MM.1S (cell line): ENCODE measurements at places on chromosomes 4 and X.

GRCh38 chr4:157803421-157803820, 369.4 kb downstream of the GASK1B start:
- no peak for DNase-seq

DNA sequence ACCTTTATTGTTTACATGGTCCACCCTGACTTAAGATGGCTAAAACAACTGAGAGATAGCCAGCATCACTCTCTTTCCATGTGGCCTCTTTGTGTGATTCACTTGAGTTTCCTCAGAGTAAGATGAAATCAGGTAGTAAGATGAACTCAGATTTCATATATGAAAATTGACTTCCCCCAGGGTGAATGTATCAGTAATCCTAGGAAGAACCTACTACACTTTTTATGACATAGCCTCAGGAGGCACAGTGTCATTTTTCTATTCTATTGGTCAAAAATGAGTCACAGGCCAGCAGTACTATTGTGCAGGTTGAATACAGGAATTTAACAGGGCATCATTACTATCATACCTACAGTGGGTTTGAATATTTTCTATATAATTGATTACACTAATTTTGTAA, 14.6 kb upstream of the SULT1E1 start:
- DNase-seq: no peak

- DNase-seq: no peak
These were observed 70.5 kb downstream of the HADH start for GRCh38 chr4:108060164-108060563.

GRCh38 chrX:70635227-70635626, 190.6 kb downstream of the DLG3 start:
- DNase-seq: no peak

DNA sequence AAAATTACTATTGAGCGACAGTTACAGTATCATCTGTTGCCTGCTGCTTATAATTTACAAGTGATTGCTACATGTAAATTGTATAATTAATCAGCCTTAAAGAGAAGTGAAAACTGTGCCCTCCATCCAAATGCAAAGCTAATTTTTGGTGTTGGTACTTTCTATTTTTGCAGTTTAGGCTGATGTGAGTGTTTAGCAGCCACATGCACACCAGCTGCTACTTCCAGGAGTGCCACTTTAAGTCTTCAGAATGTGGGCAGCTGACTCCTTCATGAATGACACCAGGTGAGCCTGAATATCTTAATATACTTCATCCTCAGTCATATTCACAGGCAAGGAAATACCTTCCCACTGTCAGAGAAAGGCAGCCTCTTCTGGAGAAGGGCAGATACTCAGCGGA, 149.8 kb upstream of the RASGEF1B start:
- DNase-seq: peak; percentile 66

DNA sequence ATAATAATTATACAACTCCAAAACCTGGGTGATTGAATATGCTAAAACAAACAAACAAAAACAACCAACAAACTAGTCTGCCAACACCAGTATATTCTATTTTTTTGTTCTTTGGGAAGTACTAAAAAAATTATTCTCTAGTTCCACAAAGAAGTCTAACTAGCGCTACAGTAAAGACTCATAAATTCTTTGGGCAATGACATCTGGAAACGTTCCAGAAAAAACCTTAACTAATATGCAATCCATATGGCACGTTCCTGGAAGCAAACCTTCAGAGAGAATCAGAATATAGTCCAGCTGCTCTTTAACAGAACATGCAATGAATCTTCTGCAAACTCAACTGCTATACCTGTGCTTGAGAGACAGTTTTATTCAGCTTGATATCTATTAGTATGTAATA, 500.1 kb downstream of the TRAM1L1 start:
- DNase-seq: no peak

DNA sequence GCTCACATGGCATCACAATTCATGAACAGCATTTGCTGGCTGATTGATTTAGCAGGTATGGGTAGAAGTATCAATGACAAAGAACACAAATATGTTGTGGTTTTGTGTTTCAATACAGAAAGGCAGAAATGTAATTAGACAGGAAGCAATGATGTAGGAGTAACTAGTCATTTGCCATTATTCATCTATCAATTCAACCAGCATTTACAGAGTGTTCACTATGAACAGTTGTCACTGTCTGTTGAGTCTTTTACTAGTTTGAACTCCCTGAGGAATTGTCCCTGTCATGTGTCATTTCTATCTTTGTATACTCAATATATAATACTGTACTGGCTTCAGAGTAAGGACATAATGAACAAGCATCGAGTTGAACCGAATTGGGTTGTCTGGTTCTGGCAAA, 51.5 kb upstream of the ARHGAP24 start:
- no peak for DNase-seq

- DNase-seq: no peak
These were observed 35.6 kb downstream of the COMMD8 start for GRCh38 chr4:47427935-47428334.
